ENCODE measurements at places on chromosomes 2 and 18.

DNA sequence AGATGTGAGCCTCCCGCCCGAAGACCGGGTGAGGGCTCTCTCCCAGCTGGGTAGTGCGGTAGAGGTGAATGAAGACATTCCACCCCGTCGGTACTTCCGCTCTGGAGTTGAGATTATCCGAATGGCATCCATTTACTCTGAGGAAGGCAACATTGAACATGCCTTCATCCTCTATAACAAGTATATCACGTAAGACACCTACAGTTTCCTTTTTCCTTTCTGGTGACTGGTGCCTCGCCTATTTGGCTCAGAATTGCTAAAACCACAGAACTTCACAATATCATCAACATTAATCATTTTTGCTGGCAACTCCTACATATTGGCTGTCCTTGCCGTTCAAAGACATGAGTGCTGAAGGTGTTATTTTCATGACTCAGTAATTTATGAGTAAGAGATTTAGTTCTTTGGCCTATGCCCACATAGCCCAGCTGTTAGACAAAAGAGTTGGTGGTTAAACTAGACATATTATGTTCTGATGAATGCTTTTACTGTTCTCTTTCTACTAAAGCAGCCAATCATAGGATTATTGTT, 2.2 kb downstream of the STAMBP start:
- peak; percentile 47 for DNase-seq

GRCh38 chr2:31382452-31383120, 32.0 kb downstream of the XDH start:
- no peak for DNase-seq

DNA sequence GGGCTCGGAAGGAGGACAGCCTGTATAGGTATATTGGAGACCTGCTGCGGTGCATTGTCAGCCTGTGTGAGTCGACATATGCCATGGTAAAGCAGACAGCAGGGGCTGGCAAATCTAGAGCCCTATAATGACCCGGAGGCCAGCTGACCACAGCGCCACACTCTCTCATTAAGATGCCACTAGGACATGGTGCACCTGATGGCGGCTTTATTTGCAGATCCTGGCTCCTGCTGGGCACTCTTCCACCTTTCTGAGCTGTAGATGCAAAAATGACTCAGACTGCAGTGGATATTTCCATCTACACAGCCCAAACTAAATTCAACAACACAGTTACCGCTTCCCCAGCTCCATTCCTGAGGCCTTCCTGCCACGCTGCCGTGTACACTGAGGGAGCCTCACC, 389.9 kb downstream of the TNS1 start:
- no peak for DNase-seq

DNA sequence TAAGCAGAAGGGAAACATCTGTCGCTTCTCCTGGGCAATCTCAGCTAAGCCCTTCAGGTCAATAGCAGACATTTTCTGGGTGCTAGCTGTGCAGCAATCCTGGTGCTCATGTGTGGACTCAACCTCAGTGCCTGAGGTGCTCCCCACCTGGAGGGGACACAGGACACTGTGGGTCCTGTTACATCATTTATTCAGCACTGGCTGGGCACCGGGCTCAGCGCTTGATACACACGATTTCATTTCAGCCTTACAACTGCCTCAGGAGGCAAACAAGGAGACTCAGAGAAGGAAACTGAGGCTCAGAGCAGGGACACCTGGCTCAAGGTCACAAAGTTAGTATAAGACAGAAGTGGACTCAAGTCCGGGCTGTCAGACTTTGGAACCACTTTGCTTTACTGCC, 46.7 kb downstream of the MARCO start:
- no peak for DNase-seq

DNA sequence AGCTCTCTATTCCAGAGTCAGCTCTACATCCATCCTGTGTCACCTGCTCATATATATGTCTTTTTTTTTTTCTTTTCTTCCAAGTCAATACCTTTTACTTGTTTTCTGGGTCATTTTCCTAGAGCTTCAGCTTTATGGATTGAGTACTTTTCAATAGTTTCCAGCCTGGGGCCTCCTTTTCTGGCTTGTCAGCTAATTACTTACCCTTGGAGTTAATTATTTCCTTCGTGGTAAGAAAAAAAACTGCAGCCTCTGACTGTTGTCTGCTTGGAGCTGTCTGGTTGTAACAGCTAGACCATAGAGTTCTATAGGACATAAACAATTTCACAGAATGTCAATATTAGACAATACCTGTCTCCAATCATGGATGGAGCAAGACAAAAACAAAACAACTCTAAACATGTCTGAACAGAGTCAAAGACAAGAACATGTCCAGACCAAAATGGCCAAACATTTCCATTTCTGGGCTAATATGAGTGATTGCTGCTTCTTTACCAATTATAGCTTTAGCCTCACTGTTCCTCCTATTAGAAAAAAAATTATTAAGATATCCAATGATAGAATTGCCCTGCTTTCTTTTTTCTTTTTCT, 643.1 kb downstream of the SLC4A3 start:
- DNase-seq, result no peak

DNA sequence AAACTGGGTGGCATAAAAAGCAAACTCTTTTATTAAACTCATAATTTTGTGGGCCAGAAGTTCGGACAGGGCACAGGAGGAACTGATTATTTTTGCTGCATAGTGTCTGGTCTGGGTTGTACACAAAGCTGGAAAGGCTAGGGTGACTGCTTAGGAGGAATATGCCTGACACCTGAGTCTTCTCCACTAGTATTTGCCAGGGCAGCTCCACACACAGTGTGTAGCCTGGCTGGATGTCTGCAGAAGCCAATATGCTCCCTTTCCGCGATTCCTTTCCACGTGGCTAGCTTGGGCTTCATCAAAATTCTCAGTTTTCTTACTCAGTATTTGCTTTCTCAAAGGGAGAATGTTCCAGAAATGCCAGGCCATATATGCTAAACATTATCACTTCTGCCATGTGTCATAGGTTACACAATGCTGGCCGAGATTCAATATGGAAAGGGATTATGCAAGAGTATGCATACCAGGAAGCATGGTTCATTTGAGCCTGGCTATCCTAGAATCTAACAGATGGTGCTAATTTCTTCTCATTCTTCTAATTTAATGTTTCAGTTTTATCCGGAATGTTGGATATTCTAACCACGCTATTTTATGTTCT, 142.7 kb upstream of the DOK6 start:
- DNase-seq, result peak; percentile 80

DNA sequence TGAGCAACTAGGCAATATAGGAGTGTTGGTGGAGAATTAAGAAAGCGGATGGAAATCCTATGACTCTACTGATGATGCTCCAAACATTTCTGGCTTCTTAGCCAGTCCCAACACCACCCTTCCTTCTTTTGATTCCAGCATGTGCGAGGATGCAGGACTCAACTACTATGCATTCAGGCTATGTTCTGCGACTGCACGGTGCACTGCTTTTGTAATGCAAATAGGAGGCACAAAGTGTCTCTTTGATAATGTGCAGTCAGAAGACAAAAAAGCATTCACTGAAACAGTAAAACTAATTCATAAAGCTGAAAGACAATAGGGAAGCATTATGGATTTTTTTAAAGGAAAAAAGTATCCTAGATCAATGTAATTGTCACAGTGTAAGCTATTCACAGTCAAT, 106.7 kb downstream of the MEIS1 start:
- DNase-seq, result no peak
